ENCODE measurements at places on chromosomes 4 and X. TPM values are rescaled to one million over a fixed set of nuclear protein-coding genes. Genes with fewer than 3 reads are reported as not detected.

- H3K4me3 ChIP-seq = no peak overlapping the region
- no peaks in the 10 kb centered on the region for H3K27me3 ChIP-seq
- H3K4me1 ChIP-seq = no peaks in the 10 kb centered on the region
- no peak for DNase-seq
- no peak overlapping the region for H3K27ac ChIP-seq
Observed at GRCh38 chr4:58541926-58542325, 1431.7 kb upstream of the IGFBP7 start.

- DNase-seq = no peak
- peak overlapping the region; percentile 31 for H3K4me3 ChIP-seq
- peaks cover 26% of the 10 kb centered on the region for H3K27me3 ChIP-seq
- peaks cover 4% of the 10 kb centered on the region for H3K36me3 ChIP-seq
Observed at GRCh38 chr4:110034026-110034393, 121.3 kb downstream of the EGF start.

DNA sequence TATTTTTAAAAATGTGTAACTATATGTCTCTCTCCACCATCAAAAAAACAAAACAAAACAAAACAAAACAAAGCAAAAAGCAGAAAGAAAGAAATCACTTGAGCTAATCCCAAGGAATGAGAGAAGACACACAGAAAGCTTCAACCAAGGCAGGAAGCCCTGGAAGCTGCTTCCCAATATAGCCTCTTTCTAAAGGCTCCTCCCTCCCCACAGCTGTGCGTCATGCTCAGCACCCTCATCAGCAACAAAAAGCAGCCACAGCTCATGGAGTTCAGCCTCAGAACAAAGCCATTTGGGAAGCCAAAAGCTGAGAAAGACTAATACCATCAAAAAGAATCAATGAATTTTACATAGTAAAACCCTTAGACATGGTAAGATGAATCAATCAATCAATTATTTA, 501.6 kb upstream of the SMIM31 start:
- H3K27me3 ChIP-seq = no peaks in the 10 kb centered on the region
- no peak overlapping the region for H3K4me3 ChIP-seq
- no peaks in the 10 kb centered on the region for H3K36me3 ChIP-seq
- H3K4me1 ChIP-seq = no peaks in the 10 kb centered on the region
- no peak for DNase-seq

GRCh38 chrX:48278958-48279357, 23.8 kb downstream of the SSX1 start:
- no peak overlapping the region for H3K4me3 ChIP-seq
- no peaks in the 10 kb centered on the region for H3K4me1 ChIP-seq
- H3K27ac ChIP-seq = no peak overlapping the region
- peaks cover 7% of the 10 kb centered on the region for H3K27me3 ChIP-seq
- no peaks in the 10 kb centered on the region for H3K36me3 ChIP-seq

GRCh38 chrX:108091878-108092291, 307 bp downstream of the ATG4A start:
- no peaks in the 10 kb centered on the region for H3K27me3 ChIP-seq
- H3K36me3 ChIP-seq = no peaks in the 10 kb centered on the region
- no peak overlapping the region for H3K4me3 ChIP-seq
- no peak for DNase-seq
- no peak overlapping the region for H3K27ac ChIP-seq
- H3K4me1 ChIP-seq = peaks cover 13% of the 10 kb centered on the region

DNA sequence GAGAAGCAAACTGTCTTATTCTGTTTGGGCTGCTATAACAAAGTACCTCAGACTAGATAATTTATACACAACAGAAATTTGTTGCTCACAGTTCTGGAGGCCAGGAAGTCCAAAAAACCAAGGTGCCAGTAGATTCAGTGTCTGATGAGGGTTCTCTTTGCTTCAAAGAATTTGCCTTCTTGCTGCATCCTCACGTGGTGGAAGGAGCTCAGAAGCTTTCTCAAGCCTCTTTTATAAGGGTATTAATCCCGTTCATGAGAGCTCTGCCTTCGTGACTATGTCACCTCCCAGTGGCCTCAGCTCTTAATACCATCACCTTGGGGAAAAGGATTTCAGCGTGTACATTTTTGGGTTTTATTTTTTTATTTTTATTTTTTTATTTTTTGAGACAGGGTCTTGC, 20.1 kb downstream of the CA5B start:
- peak overlapping the region; percentile 93 for H3K27ac ChIP-seq
- no peaks in the 10 kb centered on the region for H3K27me3 ChIP-seq
- peak overlapping the region; percentile 79 for H3K4me3 ChIP-seq
- no peak for DNase-seq

DNA sequence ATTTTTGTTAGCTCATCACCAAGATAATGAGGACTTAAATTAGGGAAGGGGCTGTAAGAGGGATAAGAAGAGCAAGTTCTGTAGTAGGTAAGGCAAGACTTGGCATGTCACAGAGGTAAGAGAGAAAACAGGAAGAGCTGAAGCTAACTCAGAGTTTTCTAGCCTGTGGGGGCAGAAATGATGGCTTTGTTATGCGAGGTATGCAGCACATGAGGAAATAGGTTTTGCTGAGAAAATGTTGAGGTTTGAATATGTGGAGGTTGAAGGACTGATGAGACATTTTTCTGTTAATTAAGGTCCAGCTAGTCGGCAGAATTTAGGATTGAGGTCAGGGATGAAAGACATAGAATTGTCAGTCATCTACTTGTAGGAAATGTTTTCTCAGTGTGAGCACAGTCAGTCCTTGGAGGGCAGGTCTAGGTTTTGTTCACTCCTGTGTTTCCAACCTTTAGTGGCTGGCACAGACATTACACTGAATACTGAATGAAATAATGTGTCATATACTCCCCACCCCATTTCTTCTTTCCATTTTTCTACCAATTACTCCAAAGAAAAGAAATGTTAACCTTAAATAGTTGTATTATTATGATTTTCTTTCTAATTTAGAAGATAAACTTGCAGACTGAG, 154.0 kb upstream of the AADAT start:
- H3K4me3 ChIP-seq = no peak overlapping the region
- no peaks in the 10 kb centered on the region for H3K36me3 ChIP-seq
- H3K4me1 ChIP-seq = no peaks in the 10 kb centered on the region
- H3K27me3 ChIP-seq = no peaks in the 10 kb centered on the region

DNA sequence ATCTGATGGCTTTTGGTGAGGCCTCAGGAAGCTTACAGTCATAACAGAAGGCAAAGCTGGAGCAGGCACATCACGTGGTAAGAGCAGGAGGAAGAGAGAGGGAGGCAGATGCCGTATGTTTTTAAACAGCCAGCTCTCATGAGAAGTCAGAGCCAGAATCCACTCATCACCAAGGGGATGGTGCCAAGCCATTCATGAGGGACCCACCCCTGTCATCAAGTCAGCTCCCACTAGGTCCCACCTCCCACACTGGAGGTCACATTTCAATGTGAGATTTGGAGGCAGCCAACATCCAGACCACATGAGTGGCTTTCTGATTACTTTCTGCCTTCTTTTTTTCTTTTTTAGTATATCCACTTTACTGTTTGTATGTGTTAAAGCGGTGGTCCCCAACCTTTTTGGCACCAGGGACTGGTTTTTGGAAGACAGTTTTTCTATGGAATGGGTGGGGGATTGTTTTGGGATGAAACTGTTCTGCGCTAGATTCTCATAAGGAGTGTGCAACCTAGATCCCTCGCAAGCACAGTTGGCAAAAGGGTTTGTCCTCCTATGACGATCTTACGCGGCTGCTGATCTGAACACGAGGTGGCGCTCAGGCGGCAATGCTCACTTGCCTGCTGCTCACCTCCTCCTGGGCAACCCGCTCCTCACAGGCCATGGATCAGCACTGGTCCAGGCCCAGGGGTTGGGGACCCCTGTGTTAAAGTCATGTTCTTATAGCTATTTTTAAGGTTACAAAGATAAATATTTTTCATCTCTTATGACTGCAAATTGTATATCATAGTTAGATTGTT, 61.7 kb downstream of the SLIT2 start:
- no peaks in the 10 kb centered on the region for H3K4me1 ChIP-seq
- no peak for DNase-seq
- H3K27ac ChIP-seq = no peak overlapping the region
- no peaks in the 10 kb centered on the region for H3K27me3 ChIP-seq
- no peaks in the 10 kb centered on the region for H3K36me3 ChIP-seq

DNA sequence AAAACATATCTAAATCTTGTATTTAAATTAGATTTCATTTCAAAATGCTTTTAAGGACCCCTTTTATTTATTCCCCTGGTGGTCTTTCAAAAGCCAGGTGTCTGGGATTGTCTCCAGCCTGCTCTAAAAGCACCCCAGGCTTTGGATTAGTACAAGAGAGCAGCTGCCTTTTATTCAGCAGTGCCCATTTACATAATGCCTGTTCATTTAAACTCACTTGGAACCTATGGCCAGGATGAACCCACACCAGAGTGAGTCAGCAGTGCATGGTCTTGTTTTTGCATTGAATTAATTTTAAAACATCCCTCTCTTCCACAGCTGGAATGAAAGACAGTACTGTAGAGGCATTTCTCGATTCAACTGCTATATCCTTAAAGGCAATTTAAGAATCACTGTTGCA, 64.1 kb upstream of the TENM3 start:
- no peak overlapping the region for H3K4me3 ChIP-seq
- H3K4me1 ChIP-seq = no peaks in the 10 kb centered on the region
- H3K36me3 ChIP-seq = no peaks in the 10 kb centered on the region
- no peak overlapping the region for H3K27ac ChIP-seq

GRCh38 chr4:19047279-19047880, 1025.8 kb upstream of the LCORL start:
- no peaks in the 10 kb centered on the region for H3K27me3 ChIP-seq
- H3K27ac ChIP-seq = no peak overlapping the region
- no peaks in the 10 kb centered on the region for H3K36me3 ChIP-seq
- DNase-seq = no peak
- no peak overlapping the region for H3K4me3 ChIP-seq

- no peaks in the 10 kb centered on the region for H3K4me1 ChIP-seq
- no peaks in the 10 kb centered on the region for H3K27me3 ChIP-seq
- H3K4me3 ChIP-seq = no peak overlapping the region
- DNase-seq = no peak
- no peak overlapping the region for H3K27ac ChIP-seq
Observed at GRCh38 chr4:33427676-33428075, 2707.5 kb downstream of the PCDH7 start.

DNA sequence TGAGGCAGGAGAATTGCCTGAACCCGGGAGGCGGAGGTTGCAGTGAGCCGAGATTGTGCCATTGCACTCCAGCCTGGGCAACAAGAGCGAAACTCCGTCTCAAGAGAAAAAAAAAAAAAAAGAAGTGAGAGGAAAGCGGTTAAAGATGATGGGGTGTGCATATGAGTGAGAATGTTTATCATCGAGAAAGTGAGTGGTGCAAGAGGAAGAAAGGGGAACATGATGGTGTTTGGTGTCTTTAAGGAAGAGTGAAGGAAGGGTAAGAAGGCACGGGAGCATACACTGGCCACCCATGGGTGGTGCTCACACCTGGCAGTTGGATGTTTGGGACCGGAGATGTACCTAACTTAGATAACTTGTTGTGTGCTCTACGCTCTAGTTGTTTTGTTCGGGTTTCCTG, 62.2 kb downstream of the STOX2 start:
- no peaks in the 10 kb centered on the region for H3K4me1 ChIP-seq
- H3K4me3 ChIP-seq = no peak overlapping the region
- DNase-seq = no peak
- H3K27me3 ChIP-seq = peaks cover 35% of the 10 kb centered on the region

- DNase-seq = no peak
- H3K4me1 ChIP-seq = peaks cover 23% of the 10 kb centered on the region
- H3K27me3 ChIP-seq = no peaks in the 10 kb centered on the region
- H3K36me3 ChIP-seq = peaks cover 4% of the 10 kb centered on the region
Observed at GRCh38 chrX:45697591-45697990, 496.9 kb upstream of the DIPK2B start.

DNA sequence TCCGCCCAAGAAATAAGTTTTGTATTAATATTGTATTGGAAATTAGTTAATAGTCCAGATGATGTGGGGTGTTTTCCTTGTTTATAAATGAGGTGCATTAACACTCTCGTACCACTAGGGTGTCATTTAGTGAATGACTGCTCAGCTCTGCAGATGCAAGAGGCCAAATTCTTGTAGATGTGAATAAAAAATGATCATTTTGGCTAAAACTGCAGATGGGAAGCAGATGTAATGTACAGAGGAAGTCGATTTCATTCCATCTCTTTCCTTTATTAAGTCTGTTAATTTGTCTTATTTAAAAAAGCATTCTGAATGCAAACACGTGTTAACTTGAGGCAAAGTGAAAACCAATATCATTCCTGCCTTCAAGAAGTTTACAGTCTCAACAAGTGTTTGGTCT, 108.1 kb downstream of the DHX15 start:
- H3K27ac ChIP-seq = no peak overlapping the region
- no peak for DNase-seq
- H3K4me1 ChIP-seq = peaks cover 12% of the 10 kb centered on the region
- peaks cover 69% of the 10 kb centered on the region for H3K27me3 ChIP-seq

GRCh38 chr4:108596344-108596743, 24.0 kb upstream of the RPL34 start:
- DNase-seq = no peak
- no peaks in the 10 kb centered on the region for H3K27me3 ChIP-seq
- H3K27ac ChIP-seq = no peak overlapping the region
- peaks cover 4% of the 10 kb centered on the region for H3K36me3 ChIP-seq
- no peaks in the 10 kb centered on the region for H3K4me1 ChIP-seq
- H3K4me3 ChIP-seq = no peak overlapping the region

- no peaks in the 10 kb centered on the region for H3K27me3 ChIP-seq
- H3K27ac ChIP-seq = peak within 1 kb of the TSS; percentile 98
- H3K36me3 ChIP-seq = peaks cover 17% of the 10 kb centered on the region
- peaks cover 40% of the 10 kb centered on the region for H3K4me1 ChIP-seq
Observed at GRCh38 chr4:112296949-112297880, at the start of gene ALPK1. Gene ALPK1, plus strand, starts transcription at chr4:112297369.

DNA sequence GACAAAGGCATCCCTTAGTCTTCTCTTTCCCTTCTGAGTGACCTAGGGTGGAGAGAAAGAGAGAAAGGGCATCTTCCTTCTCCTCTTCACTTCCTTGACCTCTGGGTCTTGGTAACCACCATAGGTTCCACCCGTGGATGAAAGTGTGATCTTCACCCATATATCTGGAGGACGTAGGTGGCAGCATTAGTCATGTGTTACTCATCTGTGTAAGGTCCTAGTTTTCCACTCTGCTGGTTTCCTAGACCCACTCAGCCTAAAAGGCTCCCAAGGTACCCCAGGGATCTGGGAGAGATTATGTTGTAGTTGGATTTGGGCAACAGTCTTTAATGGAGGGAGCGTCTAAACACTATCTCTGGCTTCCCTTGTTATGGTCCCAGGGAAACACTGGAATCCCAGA, 45.5 kb upstream of the RAB9B start:
- DNase-seq = no peak
- no peak overlapping the region for H3K4me3 ChIP-seq
- no peak overlapping the region for H3K27ac ChIP-seq
- no peaks in the 10 kb centered on the region for H3K36me3 ChIP-seq
- H3K27me3 ChIP-seq = peaks cover 8% of the 10 kb centered on the region

GRCh38 chr4:89949782-89950387, 55.2 kb downstream of the MMRN1 start:
- no peak overlapping the region for H3K27ac ChIP-seq
- no peak for DNase-seq
- H3K27me3 ChIP-seq = no peaks in the 10 kb centered on the region
- no peaks in the 10 kb centered on the region for H3K4me1 ChIP-seq

Gene SPATA4
- not detected for total RNA-seq

Gene RBMXL3
- total RNA-seq = not detected

Gene ZNF157
- total RNA-seq = 0.61 TPM

Gene ENOPH1
- total RNA-seq = 50.3 TPM

Gene SLC26A1
- not detected for total RNA-seq

Gene SEPTIN6
- total RNA-seq = 84.0 TPM

Gene SMIM31
- not detected for total RNA-seq

Gene CCDC110
- total RNA-seq = not detected

Gene PCSK1N
- total RNA-seq = 0.42 TPM

Gene PRRG3
- not detected for total RNA-seq

Gene FGFR3
- not detected for total RNA-seq

Gene USP38
- total RNA-seq = 31.8 TPM

Gene DCHS2
- total RNA-seq = not detected

Gene CLIC2
- 0.50 TPM for total RNA-seq

Gene NUP62CL
- total RNA-seq = 1.8 TPM
